ENCODE measurements at places on chromosomes 6 and 20.

DNA sequence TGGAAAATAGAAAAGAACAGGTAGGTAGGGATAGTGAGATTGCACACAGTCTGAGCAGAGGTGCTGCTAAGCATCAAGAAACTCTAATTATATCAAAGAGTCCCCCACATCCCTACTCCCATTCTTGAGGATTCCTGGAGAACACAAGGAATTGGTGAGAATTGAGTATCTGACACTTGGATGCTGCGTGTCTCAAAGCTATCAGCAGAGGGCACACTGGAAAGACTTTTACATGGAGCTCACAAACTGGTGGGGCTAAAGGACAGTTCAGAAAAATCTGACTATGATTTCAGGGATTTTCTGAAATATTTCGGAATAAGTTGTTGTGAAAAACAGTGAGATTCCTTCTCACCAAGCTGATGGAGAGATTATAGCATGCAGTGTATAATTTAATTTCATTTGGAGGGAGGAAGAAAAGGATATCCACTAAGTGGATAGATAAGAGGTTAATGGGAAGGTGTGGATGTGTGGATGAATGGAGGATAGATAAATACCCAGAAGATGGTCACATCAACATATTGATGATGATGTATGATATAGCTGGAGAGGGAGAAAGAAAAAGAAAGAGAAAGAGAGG, 215.4 kb upstream of the DEFB112 start:
- no peak for DNase-seq

DNA sequence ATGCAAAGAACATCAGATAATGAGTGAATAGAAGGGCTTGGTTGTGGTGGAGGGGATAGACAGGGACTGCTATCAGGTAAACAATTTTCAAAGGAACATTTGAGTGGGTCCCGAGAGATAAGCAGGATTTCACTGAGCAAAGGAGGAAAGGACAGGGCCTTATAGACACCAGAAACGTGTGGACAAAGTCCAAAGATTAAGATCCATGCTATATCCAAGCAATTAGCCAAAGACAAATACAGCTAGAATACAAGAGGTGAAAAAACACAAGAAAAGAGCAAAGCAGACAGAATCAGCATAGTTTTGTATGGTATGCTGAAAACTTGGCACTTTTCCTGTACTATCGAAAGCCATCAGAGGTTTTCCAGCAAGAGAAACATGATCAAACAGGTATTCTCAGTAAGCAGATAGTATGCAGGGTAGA, 59.8 kb downstream of the CDK19 start:
- no peak for DNase-seq

DNA sequence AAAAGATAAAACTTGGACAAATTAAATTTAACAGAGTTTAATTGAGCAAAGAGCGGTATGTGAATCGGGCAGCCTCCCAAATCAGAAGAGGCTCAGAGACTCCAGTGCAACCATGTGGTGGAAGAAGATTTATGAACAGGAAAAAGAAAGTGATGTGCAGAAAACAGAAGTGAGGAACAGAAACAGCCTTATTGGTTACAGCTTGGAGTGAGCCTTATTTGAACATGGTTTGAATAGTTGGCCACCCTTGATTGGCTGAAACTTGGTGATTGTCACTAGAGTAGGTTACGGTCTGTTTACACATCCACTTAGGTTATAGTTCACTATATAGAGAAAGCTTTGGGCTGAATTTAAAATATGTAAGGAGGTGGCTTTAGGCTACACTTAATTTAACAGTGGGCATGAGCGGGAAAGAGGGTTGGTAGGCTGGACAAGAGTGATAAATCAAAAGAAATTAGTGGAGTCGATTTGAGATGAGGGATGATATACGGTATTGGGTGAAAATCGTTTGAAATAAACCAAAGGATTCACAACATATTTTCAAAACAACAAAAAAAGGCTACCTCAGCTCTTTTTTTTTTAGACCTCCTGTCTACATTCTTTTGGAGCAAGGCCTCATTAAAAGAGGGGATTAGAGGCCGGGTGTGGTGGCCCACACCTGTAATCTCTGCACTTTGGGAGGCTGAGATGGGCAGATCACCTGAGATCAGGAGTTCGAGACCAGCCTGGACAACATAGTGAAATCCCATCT, 84.3 kb upstream of the PREP start:
- no peak for DNase-seq

DNA sequence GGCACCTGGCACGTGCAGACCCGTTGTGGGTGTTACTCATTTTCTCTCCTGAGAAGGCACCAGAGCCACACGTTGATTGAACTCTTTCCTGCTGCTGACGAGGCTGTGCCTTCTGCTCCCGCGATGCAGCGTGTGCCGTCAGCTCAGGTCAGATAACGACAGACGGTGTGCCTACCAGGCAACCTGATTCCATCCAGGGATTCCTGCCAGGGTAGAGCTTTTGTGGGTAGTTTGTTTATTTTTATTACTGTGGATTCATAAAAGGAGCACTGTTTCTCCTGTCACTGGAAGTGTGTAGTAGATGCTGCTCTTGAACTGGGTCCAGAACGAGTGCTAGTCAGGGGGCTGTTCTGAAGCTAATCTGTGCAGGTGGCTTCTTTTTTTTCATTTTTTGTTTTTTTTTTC, 20.7 kb downstream of the PRPF6 start:
- no peak for DNase-seq

DNA sequence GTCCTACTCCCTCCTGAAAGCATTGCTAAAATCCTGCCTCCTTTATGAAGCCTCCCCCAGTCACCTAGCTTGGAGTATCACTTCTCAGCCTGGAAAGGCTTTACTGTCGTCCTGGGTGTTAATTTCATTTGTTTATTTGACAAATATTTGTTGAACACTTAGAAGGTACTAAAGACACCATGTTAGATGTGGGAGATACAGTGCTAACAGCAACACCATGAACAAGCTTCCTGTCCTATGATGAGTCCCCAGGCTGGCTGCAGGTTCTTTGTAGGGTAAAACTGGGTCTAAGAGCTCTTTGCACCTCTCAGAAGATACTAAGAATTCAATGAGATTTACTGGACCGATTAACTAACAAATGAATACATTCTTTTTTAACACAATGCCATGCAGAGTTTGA, 109.2 kb upstream of the TMEM170B start:
- no peak for DNase-seq

DNA sequence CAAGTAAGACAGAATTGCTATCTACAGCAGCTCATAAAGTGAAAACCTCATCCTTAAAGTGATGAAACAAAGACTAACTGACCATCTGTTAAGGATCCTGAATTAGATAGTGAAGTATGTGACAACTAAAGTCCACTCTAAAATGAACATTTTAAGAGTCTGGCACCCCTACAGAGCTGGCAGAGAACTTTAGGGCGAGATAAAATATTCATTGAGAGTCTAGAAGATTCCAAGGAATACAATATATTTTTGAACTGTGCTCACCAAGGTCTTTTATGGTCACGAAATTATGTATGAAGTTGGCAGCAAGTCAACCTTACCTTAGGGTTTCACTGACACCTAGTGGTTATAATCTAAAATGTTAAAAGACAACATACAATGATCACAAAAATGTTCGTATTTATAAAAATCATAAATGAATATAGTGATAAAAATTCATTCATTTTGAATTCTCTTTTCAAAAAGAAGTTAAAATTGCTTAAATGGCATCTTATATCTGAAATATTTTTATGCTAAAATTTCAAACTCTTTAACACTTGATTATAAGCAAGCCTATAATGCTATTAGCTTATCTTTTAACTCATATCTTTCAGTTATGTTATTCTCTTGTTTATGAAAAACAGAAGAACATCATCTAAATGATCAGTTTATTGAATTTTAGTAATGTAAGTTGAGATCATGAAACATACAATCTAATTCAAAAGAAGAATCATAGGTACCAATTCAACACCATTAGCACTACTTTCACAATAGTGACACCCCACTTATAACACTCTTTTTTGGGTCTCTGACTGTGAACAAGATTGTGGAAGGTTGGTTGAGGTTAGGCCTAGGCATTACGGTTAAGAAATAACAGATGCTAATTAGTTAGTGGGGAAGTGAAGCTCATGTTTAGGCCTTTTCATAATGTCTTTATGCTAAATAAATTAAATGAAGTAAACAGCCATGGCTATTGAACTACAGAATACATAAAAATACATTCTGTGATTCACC, 27.5 kb downstream of the RSPH3 start:
- no peak for DNase-seq

DNA sequence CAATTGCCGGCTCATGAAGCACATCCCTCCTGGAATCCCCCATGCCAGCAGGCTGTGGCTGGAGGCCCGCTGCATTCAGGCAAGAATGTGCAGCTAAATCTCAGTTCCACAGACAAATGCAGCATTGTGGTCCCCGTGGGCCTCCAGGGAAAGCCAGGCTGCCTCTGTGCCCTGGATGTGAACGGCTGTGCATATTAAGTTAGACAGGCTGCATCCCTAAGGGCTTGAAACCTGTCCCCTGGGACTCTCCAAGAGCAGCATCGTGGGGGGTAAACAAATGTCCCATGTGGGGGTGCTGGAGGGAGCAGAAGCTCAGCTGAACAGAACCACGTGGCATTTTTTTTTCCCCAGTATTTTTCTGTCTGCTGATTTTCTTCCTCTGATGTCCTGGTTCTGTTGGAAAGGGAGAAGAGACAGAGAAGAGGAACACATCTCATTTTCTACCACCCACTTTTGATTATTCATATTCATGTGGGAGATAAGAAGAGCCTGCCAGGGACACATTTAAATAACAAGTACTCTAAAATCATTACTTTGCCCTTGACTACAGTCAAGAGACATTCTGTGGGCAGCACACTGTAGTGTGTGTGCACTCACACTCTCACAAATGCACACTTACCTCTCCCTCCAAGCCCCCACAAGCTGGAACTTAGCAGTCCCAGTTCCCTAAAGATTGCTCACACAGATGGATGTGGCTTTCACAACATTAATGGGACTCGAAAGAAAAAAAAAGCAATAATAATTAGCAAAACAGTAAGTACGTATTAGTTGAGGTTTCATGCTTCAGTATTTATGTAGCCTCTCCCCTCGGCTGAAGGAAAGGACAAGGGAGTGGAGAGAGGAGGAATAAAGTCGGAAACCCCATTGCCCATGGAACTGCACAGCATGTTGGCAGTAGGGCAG, 16.9 kb downstream of the GFOD1 start:
- DNase-seq: no peak

DNA sequence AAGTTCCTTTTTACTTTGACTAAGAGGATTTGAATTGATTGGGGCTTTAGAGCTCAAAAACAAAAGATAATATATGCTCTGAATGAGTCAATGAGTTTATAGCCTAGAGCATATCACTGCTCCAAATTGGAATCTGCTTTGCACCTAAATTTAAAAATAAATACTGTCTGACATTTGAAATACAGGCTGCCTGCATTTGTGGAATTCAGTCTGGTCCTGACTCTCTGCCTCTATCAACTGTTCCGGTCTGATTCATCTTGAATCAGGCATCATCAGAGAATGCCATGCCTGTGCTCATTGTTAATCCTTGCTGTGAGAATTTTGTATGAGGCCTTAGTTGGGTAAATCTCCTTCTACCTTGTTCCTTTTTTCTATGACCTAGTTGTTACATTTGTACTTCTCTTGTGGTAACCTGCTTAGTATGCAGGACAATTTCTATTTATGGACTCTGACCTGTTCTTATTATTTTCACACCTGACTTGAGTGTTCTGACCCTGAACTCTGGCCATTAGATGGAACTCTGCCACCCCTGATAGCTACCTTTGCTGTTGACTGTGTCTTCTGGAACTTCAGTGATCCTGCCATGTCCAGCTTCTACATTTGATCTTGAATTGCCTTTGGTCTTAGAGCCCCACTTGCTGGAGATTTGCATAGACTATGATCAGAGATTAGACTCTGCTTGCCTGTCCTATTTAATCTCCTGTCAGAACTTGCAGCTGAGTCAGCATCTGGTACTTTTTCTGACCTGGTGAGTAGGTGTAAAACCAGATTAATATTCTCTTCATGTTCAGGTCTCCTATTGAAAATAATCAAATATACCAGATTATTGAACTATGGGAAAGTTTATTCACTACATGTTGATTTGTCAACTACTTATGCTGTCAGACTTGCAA, 442.7 kb upstream of the HS3ST5 start:
- DNase-seq: no peak

DNA sequence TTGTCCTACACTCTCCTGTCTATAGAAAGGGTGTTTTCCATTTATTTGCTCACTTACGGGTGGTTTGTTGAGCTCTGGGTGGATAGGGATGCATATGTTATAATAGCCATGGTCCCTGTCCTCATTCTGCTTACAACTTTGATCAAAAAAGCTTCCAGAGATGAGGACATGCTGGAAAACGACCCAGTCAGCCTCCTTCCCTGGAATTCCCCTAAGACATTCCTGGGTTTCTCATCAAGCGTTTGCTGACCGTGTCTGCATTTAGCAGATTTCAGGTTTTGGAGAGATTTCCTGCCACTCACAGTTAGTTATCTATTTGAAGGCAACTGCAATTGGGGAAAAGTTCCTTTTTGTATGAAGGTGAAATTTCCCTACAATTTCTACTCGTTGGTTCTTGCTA, 152.8 kb upstream of the AFDN start:
- DNase-seq: no peak

GRCh38 chr6:157133856-157134255, 189.5 kb downstream of the TMEM242 start:
- no peak for DNase-seq

- no peak for DNase-seq
Measured at GRCh38 chr6:117396228-117396627, 29.5 kb downstream of the ROS1 start.

GRCh38 chr6:107894809-107895396, 63.1 kb downstream of the SEC63 start:
- DNase-seq: no peak

DNA sequence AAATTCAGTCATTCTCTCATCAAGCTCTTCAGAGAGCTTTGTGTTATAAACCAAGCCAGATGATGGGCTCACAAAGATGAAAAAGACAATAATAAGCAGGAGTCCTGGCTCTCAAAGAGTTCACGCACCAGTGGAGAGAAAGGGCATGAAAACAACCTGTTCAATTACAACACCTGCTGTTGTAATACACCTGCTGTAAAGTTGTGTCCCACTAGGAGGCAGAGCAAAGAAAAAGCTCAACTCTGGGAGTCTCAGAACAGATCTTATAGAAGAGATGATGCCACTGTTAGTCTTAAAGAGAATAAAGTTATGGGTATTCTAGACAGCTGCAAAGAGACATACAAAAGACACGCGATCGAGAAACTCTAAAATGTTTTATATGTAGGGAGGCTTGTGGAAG, 100.6 kb downstream of the DCDC2 start:
- DNase-seq: no peak

Measured in activated CD4-positive, alpha-beta T cell treated with anti-CD3 and anti-CD28 coated beads, Interleukin-2, amount 50 U/mL, for 24 hours (primary cell).